ENCODE measurements at places on chromosomes 3 and 15. TPM values are rescaled to one million over a fixed set of nuclear protein-coding genes. Genes with fewer than 3 reads are reported as not detected.

Gene PPP1R14D
- not detected for total RNA-seq

Gene SAMMSON
- total RNA-seq, result not detected

Gene MOBP
- total RNA-seq, result not detected

Gene NR2E3
- total RNA-seq, result not detected

Gene CTXN2
- total RNA-seq, result not detected
